ENCODE measurements at places on chromosomes 1 and 21. TPM values are rescaled to one million over a fixed set of nuclear protein-coding genes. Genes with fewer than 3 reads are reported as not detected.

DNA sequence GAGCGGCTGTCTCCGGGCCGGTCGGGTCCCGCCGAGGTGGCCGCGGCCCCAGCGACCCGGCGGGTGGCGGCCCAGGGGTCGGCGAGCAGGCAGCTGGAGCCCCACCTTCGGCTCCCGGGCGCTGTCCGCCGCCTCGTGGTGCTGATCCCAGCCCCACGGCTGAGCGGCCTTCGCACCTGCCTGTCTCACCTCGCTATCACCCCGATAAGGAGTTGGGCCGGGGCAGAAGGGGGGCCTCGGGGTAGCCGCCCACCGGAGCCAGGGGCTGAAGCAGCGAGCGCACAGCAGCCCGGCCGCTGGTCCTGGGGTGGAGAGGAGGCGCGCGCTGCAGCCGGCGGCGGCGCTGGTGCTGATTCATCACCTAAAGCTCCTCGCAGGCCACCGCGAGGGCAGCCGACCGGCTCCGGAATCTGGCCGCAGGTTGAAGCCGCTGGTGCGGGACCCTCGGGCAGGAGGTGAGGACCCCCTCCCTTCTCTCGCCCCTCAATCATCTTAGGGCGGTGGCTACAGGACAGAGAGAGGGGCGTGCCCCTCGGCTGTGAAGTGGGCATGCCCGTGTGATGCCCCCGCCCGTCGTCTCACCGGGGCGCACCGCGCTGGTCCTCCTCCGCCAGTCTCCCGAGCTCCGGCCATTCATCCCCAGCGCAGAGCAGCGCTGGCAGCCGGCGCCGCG is 575 bp downstream of the TRIM67 start:
- H3K27ac ChIP-seq, result no peak overlapping the region
- no peak overlapping the region for H3K4me3 ChIP-seq
- H3K36me3 ChIP-seq, result no peaks in the 10 kb centered on the region
- no peak for DNase-seq

DNA sequence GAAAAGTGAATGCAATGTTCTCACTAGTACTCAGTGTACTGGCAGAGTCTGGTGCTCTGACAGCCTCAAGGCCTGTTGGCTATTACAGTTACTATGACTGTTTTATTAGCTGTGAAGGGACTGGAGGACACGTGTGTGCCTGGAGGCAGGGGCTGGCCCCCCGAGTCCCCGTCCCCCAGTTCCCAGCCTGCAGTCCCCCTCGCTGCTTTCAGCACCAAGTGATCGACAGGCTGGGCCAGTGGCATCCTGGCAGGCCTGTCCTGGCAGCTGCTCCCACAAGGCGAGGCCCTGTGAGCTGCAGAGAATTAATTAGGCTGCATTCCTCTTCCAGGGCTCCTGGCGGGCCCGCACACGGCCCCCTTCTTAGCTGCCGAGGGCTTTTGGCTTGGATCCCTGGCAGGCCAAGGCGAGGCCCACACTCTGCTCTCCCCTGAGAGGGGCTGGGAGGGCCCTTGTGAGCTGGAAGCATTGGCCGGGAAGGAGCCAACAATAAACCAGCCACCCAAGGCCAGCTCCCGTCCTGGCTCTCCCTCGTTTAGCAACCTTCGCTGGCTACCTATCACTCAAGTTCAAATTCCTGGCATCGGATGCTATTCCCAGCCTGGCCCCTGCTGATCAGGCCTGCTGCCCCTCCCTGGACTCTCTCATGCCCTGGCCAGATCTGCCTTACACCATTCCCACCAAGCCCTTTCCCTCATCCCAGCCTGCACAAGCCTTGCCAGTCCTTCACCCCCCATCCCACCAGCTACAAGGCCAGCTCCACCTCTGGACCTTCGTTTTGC is 9.8 kb downstream of the EDN2 start:
- peaks cover 30% of the 10 kb centered on the region for H3K4me1 ChIP-seq
- no peak overlapping the region for H3K27ac ChIP-seq
- no peak for DNase-seq

DNA sequence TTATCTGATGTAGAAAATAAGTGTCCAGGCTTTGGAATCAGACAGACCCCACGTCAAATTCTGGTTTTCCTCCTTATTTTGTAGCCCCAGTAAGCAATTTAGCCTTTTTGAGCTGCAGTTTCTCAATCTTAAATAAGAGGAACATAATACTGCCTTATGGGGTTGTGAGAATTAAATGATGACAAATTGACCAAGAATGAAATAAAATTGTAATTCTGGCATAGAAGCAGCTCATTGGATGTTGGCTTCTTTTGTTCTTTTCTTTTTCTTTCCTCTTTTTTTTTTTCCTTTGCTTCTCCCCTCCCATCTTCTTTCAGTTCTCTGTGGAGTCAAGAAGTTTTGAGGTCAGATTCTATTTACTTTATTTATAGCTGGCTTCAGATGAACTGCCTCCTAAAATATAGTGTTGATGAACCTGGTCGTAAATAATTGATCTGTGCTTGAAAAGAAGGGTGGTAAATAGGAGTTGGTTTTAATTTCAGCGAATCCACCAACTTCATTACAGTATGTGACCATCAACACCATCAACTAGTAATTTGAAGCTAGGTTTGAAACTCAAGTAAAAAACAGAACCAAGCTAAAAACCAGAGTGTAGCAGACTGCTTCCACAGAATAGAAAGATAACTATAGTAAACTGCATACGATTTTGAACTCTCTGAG is 81.1 kb downstream of the CACHD1 start:
- H3K4me3 ChIP-seq, result no peak overlapping the region
- H3K36me3 ChIP-seq, result no peaks in the 10 kb centered on the region
- H3K27me3 ChIP-seq, result no peaks in the 10 kb centered on the region
- H3K4me1 ChIP-seq, result no peaks in the 10 kb centered on the region
- DNase-seq, result no peak
- H3K27ac ChIP-seq, result no peak overlapping the region

GRCh38 chr1:180470031-180470430 is 32.3 kb downstream of the ACBD6 start:
- no peak overlapping the region for H3K27ac ChIP-seq
- no peaks in the 10 kb centered on the region for H3K4me1 ChIP-seq
- DNase-seq, result no peak
- H3K4me3 ChIP-seq, result no peak overlapping the region
- no peaks in the 10 kb centered on the region for H3K36me3 ChIP-seq

Gene SPATA1
- total RNA-seq, result 0.31 TPM

Gene RNU1-2
- total RNA-seq, result 1,415 TPM

GRCh38 chr21:36113647-36114428 is 21.0 kb upstream of the CBR3 start:
- H3K27ac ChIP-seq, result peak overlapping the region; percentile 86
- no peaks in the 10 kb centered on the region for H3K36me3 ChIP-seq
- H3K4me1 ChIP-seq, result no peaks in the 10 kb centered on the region

DNA sequence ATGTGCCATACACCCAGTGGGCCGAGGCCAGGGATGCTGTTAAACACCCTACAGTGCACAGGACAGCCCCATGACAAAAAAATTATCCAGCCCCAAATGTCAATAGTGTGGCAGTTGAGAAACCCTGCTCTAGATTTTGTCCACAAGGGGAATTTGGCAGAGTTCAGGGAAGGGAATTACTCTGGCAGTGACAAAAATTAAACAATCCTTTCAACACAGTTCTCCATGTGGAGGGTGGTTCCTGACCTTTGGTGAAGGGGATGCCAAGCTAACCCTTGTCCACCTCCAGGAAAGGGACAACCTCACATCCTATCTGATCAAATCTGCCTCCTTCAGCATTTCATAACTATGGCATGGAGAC is 28.4 kb upstream of the CD84 start:
- no peak overlapping the region for H3K27ac ChIP-seq
- H3K36me3 ChIP-seq, result no peaks in the 10 kb centered on the region
- no peak overlapping the region for H3K4me3 ChIP-seq
- peak; percentile 62 for DNase-seq

GRCh38 chr1:201020040-201020591 is 3.4 kb downstream of the KIF21B start:
- H3K4me3 ChIP-seq, result no peak overlapping the region
- no peak overlapping the region for H3K27ac ChIP-seq
- no peaks in the 10 kb centered on the region for H3K27me3 ChIP-seq
- H3K4me1 ChIP-seq, result peaks cover 28% of the 10 kb centered on the region

- H3K36me3 ChIP-seq, result no peaks in the 10 kb centered on the region
- no peak for DNase-seq
- no peaks in the 10 kb centered on the region for H3K4me1 ChIP-seq
Measured at GRCh38 chr21:34986561-34987500, 62.3 kb downstream of the RUNX1 start.

Gene KCND3
- total RNA-seq, result 8.1 TPM

Gene SV2A
- 0.12 TPM for total RNA-seq

Gene PRR9
- total RNA-seq, result not detected

DNA sequence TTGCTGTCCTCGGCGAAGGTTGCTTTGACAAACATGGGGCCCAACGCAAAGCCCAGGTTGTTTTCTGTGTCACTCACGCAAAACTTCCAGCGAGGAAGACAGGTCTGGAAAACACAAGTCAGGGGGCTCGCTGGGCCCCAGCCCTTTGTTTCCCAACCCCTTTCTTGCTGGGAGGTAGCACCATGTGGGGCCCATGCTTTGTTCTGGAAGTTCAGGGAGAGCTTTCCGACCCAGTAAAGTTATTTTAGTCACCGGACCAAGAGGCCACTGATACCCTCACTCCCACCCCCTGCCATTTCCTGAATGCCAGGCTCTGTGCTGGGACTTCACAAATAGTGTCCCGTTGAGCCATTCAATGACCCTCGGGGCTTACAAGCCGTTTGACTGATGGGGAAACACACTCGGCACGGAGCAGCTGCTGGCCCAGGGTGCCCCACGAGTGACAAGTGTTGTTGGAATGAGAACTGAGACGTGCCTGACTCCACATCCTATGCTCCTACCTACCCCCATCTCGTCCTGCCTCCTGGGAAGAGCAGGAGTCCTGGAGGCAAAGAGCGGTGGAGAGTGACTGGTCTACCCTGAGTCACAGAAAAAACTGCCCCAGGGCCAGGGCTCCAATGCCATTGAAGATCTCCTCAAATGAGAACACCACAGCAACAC is 52.0 kb downstream of the ECE1 start:
- H3K36me3 ChIP-seq, result no peaks in the 10 kb centered on the region
- DNase-seq, result no peak

Gene C1QC
- 68.6 TPM for total RNA-seq

Gene KCNJ9
- total RNA-seq, result not detected

DNA sequence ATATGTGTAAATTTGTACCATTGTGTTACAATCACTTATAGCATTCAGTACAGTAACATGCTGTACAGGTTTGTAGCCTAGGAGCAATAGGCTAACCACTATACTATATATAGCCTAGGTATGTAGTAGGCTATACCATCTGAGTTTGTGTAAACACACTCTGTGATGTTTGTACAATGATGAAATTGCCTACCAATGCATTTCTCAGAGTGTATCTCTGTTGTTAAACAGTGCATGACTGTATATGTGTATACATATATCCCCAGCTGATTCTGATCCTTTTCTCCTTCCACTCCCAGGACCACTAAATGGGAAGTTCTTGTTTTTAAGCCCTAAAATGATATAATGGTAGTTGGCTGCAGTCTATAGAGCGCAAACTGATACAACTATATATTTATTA is 7.8 kb downstream of the GNPAT start:
- DNase-seq, result no peak
- H3K27me3 ChIP-seq, result no peaks in the 10 kb centered on the region
- H3K27ac ChIP-seq, result no peak overlapping the region
- H3K36me3 ChIP-seq, result no peaks in the 10 kb centered on the region
- no peak overlapping the region for H3K4me3 ChIP-seq
- no peaks in the 10 kb centered on the region for H3K4me1 ChIP-seq

GRCh38 chr21:45155910-45156309 is 81.5 kb downstream of the ADARB1 start:
- no peak overlapping the region for H3K4me3 ChIP-seq
- no peaks in the 10 kb centered on the region for H3K4me1 ChIP-seq
- H3K27ac ChIP-seq, result no peak overlapping the region
- no peaks in the 10 kb centered on the region for H3K27me3 ChIP-seq

GRCh38 chr1:11929849-11930248 is 3.6 kb upstream of the KIAA2013 start:
- no peaks in the 10 kb centered on the region for H3K27me3 ChIP-seq
- H3K27ac ChIP-seq, result peak overlapping the region; percentile 41
- H3K36me3 ChIP-seq, result no peaks in the 10 kb centered on the region
- no peak overlapping the region for H3K4me3 ChIP-seq
- DNase-seq, result peak; percentile 76

Gene VASH2
- total RNA-seq, result 0.04 TPM

DNA sequence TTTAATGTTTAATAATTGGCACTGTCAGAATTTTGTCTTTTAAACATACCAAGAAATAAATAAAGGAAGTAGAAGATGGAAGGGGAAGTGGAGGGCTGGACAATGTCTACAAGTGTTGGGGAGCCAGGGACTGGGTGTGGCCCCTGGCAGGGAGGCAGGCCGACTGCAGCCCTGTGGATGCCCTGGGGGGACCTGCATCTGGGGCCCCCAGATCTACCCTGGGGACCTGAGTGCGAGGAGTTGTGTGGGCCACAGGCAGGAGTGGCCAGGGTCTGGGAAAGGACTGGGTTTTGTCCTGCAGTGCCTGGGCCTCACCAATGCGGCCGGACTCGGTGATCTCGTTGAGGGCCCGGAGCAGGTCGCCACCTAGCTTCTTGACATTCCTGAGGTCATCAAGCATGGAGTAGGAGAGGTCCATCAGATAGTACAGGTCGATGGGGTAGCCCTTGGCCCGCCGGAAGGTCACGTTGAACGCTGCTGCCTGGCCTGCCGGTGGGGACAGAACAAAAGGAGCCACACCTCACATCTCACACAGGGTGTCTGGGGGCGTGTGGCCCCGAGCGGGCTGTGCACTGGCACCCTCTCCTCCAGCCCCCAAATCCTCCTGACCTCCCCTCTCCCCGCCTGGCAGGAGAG is 17.5 kb downstream of the ITGB2 start:
- no peak overlapping the region for H3K27ac ChIP-seq
- no peaks in the 10 kb centered on the region for H3K36me3 ChIP-seq
- H3K4me1 ChIP-seq, result no peaks in the 10 kb centered on the region
- no peaks in the 10 kb centered on the region for H3K27me3 ChIP-seq

Gene KRTAP20-3
- total RNA-seq, result not detected

Gene SPRR2D
- total RNA-seq, result not detected

GRCh38 chr1:236642763-236643162 is 38.4 kb upstream of the HEATR1 start:
- no peaks in the 10 kb centered on the region for H3K36me3 ChIP-seq
- no peak overlapping the region for H3K4me3 ChIP-seq
- DNase-seq, result no peak
- H3K27me3 ChIP-seq, result no peaks in the 10 kb centered on the region

Gene ZCCHC17
- total RNA-seq, result 6.8 TPM

Gene CR1L
- total RNA-seq, result not detected

Gene HSF2BP
- total RNA-seq, result 0.62 TPM

Gene ORC1
- total RNA-seq, result 0.55 TPM

Data from right lobe of liver (tissue), 6 donors.